ENCODE measurements at places on chromosomes 7 and 10.

- no peak for DNase-seq
These were observed 39.6 kb upstream of the SLC16A12 start for GRCh38 chr10:89575031-89575430.

- no peak for DNase-seq
These were observed 47.3 kb upstream of the CNPY1 start for GRCh38 chr7:155593461-155594162.

DNA sequence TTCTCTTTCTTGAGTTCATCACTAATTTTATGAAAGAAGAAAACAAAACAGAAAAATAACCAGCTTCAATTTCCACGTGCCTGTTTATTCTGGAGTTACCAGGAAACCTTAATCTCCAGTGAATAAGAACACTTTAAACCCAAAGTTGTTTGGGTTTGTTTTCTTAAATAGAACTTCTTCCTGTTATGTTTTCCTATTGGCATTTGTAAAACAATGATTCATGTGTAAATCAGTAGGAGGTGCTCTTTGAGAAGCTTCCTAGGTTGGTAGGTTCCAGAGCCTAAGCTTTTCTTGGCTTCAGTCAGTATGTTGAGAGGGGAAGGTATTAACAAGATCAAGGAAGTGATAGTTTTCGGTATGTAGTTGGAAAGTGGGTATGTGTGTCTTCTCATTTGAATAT lies 119.0 kb downstream of the BICC1 start:
- no peak for DNase-seq

DNA sequence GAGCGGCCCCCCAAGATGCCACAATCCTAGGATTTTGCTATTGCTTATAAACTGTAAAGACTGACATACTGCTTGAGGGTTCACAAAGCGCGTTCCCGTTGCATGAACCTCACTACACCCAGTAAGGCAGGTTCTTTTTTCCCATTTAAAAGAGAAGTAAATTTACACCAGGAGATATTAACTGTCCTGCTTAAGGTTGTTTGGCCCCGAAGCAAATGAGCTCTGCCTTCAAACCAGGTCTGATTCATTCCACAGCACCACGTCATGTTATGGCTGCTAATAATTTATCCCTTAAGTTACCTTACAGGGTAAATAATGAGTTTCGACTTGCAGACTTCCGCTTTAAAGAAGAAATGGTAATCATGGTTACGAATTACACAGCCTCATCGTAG lies 559 bp upstream of the FKBP14 start:
- DNase-seq = no peak

GRCh38 chr7:149735181-149735602 lies 38.2 kb downstream of the ZNF467 start:
- DNase-seq = no peak

- no peak for DNase-seq
These were observed 96.4 kb upstream of the ZMIZ1 start for GRCh38 chr10:78972160-78972946.

- DNase-seq = no peak
These were observed 29.1 kb downstream of the NUDCD3 start for GRCh38 chr7:44461387-44461786.

- no peak for DNase-seq
These were observed 34.8 kb upstream of the TNPO3 start for GRCh38 chr7:129089521-129090212.

DNA sequence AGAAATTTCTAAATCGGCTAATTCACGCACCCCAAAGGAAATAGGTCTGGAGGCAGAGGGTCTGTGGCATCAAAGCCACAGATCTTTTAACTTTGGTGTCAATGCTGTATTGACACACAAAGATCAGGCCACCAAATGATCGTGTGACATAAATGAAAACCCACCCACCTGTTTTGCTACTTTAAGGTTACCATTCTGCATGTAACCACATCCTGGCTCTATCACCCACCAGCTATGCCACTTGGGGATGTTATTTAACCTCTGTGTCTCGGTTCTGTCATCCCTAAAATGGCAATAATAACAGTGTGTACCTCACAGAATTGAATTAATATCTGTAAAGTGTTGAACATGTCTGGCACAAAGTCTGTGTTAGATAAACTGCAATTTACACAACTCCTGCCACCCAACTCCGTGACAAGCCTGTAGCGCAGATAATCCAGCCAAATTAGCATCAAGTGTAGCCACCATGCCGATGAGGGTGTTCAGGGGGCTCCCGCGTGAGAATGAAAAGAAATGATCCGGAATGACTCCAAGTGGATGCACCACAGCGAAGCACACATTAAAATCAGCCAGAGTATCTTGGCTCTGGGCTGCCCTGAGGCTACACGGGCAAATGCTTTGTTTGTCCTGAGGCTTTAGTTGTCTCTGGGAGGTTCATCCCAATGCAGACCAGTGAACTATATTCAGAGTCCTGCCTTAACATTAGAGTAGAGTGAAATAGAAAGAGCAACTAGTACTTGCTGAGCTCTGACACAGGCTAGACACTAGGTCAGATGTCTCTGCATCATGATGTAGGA lies 158.4 kb upstream of the NEBL start:
- no peak for DNase-seq

GRCh38 chr7:100965045-100965722 lies 4.2 kb upstream of the MUC12 start:
- DNase-seq = no peak

GRCh38 chr7:23938937-23939552 lies 229.0 kb downstream of the STK31 start:
- DNase-seq = peak; percentile 2

DNA sequence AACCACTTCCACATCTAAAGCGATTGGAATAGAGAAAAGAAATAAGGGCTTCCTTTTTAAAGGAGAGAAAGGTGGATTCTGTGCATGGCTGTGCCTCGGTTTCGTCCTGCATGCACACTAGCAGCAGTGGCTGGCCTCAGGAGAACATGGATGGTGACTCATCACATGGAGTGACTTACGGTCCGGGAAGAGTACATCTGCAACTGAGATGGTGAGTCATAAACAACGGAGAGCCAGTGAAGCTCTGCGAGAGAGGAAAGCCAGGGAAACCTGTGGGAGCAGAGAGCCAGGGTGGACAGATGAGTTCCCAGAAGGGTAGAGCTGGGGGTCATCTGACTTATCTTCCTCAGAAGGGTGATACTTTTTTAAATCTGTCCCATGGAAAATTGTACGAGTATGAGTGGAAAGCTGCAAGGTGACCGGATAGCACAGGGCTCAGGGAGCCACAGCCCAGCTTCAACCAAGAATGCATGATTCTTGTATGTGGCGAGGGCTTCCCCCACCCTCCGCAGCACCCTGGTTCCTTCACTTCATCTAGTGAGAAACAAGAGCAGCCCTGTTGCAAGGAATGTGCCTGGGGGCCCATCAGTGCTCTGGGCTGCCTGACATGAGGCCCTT lies 259.1 kb downstream of the KLF6 start:
- DNase-seq = no peak

- no peak for DNase-seq
These were observed 156.5 kb upstream of the ITGB1 start for GRCh38 chr10:33114451-33114952.

GRCh38 chr10:21264271-21264670 lies 261.2 kb downstream of the SKIDA1 start:
- DNase-seq = no peak

- DNase-seq = no peak
These were observed 3.6 kb upstream of the TBX20 start for GRCh38 chr7:35257251-35258124.

DNA sequence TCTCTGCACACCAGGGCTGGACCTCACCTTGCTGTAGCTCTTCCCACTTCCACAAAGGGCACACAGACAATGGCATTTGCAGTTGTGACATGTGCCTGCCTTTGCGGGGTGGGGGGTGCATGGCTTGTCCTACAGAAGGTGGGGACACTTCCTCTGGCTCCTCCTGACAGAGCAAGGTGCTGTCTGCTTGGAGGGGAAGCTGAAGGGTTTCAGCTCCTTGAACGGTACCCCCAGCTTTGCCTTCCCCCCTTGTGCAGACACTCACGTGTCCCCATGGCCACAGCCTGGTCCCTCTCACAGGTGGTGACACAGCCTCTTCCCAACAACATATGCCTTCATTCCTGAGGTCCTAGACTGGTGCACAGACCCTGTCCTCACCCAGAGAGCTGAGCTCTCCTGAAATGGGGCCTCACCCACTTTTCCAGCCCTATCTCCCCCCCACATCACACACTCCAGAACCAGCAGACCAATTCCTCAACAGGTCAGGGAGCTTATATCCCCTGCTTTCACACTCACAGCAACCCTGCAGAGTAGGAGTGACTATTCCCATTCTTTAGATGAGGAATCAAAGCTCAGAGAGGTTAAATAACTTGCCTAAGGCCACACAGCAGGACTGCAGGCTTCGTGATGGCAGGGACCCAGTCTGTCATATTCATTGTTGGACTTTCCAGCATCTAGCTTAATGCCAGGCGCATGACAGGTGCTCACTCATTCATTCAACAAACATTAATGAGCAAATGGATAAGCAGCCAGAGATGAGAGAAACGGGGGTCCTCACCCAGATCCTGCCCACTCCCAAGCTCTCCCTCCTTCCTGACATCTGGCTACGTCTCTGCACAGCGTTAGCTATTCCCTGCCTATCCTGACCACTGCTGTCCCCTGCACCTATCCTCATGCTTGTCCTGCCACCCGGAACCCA lies 44.4 kb downstream of the PARP12 start:
- DNase-seq = no peak

GRCh38 chr7:25559581-25560367 lies 331.5 kb upstream of the NPVF start:
- no peak for DNase-seq

GRCh38 chr10:74576586-74576985 lies 249.8 kb upstream of the KAT6B start:
- DNase-seq = no peak

- no peak for DNase-seq
These were observed 18.4 kb downstream of the GPNMB start for GRCh38 chr7:23264916-23265458.

GRCh38 chr7:90236721-90237289 lies 8.2 kb upstream of the CFAP69 start:
- no peak for DNase-seq

DNA sequence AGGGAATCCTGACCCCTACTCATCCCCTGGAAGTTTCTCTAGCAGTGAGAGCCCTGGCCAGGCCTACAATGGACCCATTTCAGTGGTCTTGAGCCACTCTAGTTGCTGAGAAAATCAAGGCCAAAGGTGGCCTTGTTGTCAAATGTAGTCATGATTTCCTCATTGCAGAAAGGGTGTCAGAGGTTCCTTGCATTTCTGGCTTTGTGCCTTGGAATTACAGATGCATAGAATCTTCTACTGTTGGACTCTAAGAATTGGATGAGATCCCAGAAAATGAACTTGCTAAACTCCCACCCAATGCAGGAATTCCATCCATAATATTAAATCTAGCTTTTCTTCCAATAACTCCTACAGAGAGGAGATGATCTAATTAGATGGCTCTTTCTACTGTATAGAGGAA lies 12.2 kb downstream of the CPA2 start:
- DNase-seq = no peak

DNA sequence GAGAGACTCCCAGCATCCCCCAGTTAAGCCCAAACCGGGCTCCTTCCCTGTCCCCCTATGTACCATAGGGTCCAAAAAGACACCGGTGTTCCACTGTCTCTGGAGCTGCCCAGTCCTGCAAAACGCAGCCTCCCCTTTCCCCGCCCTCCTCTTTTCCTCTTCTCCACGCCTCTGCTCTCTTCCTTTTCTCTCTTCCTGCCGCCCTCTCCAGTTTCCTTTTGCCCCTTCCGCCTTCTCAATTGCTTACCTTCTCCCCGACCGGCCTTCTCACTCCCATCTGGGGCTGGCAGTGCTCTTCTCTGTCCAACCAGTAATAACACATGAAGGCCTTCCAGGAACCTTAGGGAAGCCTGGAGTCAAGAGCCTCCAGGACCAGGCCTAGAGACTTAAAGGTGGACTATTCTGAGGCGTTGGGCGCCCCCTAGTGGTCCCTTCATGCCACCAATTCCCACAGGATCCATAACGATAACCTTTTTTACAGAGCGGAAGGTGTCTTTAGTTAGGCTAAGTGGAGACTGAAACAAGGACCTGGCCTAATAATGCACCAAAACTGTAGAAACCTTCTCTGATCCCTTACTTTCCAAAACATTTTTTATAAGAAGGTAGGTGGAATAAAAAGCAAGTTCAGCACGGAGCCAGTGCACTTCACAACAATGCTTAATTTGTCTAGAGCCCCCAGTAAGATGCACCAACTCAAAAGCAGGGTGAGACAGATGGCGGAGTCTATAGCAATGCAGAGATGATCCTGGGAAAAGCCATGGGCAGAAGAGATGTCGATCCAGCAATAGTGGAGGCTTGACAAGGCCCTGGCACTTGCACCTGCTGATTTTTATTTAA lies 27.2 kb upstream of the MSRB2 start:
- DNase-seq = peak; percentile 45

DNA sequence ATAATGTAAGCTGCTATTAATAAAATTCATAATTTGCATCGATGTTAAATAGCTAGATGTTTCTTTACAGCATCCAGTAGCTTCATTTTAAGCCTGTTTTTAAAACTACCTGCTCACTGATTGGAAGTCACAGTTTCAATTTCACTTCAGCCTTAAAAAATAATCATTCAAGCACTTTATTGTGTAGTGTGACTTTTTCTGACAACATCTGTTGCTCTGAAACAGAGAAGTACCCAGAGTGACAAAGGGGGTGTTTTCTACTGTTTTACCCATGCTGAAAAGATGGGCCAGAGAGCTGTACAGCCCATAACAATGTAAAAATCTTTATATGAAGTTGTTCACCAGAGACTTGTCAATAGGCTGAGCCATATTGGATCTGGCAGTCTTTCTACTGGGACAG lies 437.2 kb downstream of the MDFIC start:
- DNase-seq = no peak

GRCh38 chr10:7045891-7046599 lies 364.8 kb downstream of the SFMBT2 start:
- DNase-seq = no peak

- DNase-seq = peak; percentile 27
These were observed 30.6 kb upstream of the PFKFB3 start for GRCh38 chr10:6171881-6172695.
